ENCODE measurements at places on chromosomes 4 and X.

- no peak overlapping the region for H3K4me3 ChIP-seq
- no peak for DNase-seq
- no peak overlapping the region for H3K27ac ChIP-seq
- no peaks in the 10 kb centered on the region for H3K27me3 ChIP-seq
Observed at GRCh38 chr4:66930206-66930605, 615.1 kb downstream of the CENPC start.

- no peaks in the 10 kb centered on the region for H3K27me3 ChIP-seq
- H3K4me3 ChIP-seq = no peak overlapping the region
- no peak overlapping the region for H3K27ac ChIP-seq
- no peak for DNase-seq
Observed at GRCh38 chrX:30278365-30278764, 30.8 kb downstream of the NR0B1 start.

GRCh38 chr4:136650541-136651277 is 881.6 kb downstream of the PCDH18 start:
- H3K27me3 ChIP-seq = no peaks in the 10 kb centered on the region
- H3K36me3 ChIP-seq = no peaks in the 10 kb centered on the region
- DNase-seq = no peak
- no peaks in the 10 kb centered on the region for H3K4me1 ChIP-seq
- no peak overlapping the region for H3K27ac ChIP-seq
- H3K4me3 ChIP-seq = no peak overlapping the region

DNA sequence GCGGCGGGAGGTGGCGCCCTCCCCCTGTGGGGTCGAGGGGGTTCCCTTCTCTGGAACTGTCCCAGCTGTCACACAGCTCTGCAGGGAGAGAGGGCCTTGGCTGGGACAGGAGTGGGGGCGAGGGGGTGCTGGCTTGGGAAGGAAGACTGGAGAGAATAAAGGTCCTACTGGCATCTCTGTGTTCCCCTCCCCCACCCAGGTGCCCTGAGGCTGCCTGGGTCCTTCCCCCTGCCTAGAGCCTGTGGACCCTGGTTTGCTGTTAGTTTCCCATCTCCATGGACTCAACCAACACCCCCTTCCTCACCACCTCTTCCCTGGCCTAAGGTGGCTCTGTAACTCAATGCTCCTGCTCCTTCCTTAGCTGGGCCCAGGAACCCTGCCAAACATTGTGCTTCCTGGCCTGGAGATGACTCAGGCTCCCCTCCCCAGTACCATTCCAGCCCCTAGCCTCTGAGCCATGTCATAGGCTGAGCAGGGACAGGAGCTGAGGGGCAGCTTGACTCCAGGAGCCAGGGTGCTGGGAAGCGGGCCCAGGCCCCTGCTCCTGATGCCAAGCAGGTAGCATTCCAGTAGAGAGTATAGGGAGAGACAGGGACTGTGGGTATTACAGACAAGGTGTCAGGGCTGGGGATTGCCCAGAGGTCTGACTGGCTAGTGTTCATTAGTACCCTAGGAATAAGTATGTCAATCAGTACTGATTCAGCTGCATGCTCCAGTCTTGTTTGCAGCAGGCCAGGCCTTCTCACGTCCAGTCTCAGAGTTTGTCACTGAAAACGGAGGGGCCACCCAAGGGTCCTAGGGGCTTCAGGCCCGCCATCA is 100.7 kb downstream of the EFNB1 start:
- no peak overlapping the region for H3K27ac ChIP-seq
- no peaks in the 10 kb centered on the region for H3K36me3 ChIP-seq
- no peak overlapping the region for H3K4me3 ChIP-seq
- no peak for DNase-seq

GRCh38 chrX:151899622-151900021 is 13.1 kb upstream of the MAGEA4 start:
- H3K4me1 ChIP-seq = no peaks in the 10 kb centered on the region
- no peaks in the 10 kb centered on the region for H3K27me3 ChIP-seq
- H3K36me3 ChIP-seq = no peaks in the 10 kb centered on the region
- H3K27ac ChIP-seq = no peak overlapping the region
- H3K4me3 ChIP-seq = no peak overlapping the region

DNA sequence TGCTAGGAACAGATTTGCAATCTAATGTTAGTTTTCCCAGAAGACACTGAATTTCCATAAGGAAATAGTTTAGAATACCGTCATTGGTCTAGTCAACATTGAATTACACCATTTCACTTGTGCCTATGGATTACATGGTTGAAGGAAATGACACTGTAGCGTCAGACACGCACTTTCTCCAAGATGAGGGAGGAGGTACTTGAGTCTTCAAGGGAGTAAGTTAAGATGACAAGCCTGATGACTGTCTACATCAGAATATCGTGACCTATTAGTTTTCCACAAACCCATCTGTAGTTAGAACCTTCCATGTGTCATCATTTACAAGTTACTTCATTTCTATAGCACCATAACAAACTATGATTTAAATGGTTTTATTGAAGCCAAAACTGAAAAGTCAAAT is 153.7 kb downstream of the AMELX start:
- no peaks in the 10 kb centered on the region for H3K27me3 ChIP-seq
- H3K4me1 ChIP-seq = no peaks in the 10 kb centered on the region
- no peak overlapping the region for H3K4me3 ChIP-seq
- no peaks in the 10 kb centered on the region for H3K36me3 ChIP-seq

DNA sequence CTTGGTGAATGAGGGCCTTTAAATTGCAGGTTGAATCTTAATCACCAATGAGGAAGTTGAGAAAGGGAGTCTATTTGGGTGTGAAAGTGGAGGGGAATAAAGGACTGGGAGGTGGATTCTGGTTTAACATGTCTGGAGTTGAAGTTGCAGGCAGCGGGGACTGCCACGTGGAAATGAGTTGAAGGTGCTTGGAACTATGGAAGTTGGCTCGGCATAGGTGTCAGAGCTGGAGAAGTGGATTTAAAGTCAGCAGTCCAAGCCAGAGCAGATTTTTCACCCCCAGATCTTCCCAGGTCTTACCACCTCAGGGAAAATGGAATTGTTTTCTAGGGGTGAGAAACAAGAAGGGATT is 44.9 kb downstream of the TIGD4 start:
- no peaks in the 10 kb centered on the region for H3K36me3 ChIP-seq
- H3K4me1 ChIP-seq = no peaks in the 10 kb centered on the region
- no peak overlapping the region for H3K4me3 ChIP-seq
- no peaks in the 10 kb centered on the region for H3K27me3 ChIP-seq
- DNase-seq = no peak

- H3K4me3 ChIP-seq = no peak overlapping the region
- H3K27me3 ChIP-seq = no peaks in the 10 kb centered on the region
- DNase-seq = no peak
- no peaks in the 10 kb centered on the region for H3K4me1 ChIP-seq
- no peak overlapping the region for H3K27ac ChIP-seq
Observed at GRCh38 chr4:141390571-141390970, 169.9 kb downstream of the ZNF330 start.
